ENCODE measurements at places on chromosomes 7 and 10.

DNA sequence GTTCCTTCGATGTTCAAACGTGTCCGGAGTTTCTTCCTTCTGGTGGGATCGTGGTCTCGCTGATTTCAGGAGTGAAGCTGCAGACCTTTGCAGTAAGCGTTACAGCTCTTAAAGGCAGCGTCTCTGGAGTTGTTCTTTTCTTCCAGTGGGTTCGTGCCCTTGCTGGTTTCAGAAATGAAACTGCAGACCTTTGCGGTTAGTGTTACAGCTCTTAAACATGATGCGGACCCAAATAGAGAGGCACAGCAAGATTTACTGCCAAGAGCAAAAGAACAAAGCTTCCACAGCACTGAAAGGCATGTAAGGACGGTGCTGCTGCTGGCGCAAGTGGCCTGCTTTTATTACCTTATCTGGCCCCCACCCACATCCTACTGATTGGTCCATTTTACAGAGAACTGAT is 931.4 kb downstream of the IPMK start:
- no peak for DNase-seq

- DNase-seq: no peak
Observed at GRCh38 chr7:44637788-44638594, 31.6 kb downstream of the OGDH start.

- peak; percentile 34 for DNase-seq
Observed at GRCh38 chr10:7788639-7789286, 786 bp downstream of the ATP5F1C start.

DNA sequence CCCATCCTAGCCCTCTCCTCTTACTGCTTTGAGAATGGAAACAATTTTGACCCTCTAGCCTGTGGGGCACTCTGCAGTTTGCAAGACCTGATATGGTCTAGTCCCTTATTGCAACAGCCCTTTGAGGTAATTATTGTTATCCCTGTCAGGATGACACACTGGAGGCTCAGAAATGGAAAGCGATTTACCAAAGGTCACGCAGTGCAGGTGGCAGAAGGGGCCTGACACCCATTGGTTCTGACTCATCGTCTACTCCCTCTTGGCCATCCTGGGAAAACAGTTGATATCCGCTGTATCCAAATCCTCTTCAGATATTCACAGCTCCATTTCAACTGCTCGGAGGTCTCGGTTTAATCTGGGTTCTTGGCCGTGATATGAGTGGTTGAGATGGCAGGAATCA is 44.7 kb upstream of the AQP1 start:
- DNase-seq: no peak

GRCh38 chr10:6503171-6503570 is 76.9 kb downstream of the PRKCQ start:
- DNase-seq: no peak

DNA sequence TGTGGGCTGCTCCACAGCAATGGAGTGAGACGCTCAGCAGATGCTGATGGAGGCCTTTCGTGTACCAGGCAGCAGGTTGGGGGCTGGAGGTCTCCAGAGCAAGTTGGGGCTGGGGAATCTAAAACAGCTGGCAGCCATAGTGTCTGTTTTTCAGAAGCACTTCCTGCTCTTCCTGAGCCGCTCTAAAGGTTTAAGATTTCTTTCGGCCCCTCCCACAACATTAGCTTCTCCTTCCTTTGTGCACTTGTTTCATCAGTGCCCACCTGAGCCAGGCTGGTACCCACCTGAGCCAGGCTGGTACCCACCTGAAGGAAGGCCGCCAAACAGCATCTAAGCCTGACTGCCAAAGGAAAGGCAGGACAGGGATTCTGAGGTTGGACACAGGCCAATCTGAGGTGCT is 18.4 kb upstream of the WAPL start:
- no peak for DNase-seq

- DNase-seq: no peak
Observed at GRCh38 chr10:94409021-94409657, 6.8 kb downstream of the TBC1D12 start.

GRCh38 chr7:141202535-141202934 is 128.7 kb downstream of the TMEM178B start:
- no peak for DNase-seq

- DNase-seq: no peak
Observed at GRCh38 chr7:131057794-131058070, 269.9 kb upstream of the MKLN1 start.

DNA sequence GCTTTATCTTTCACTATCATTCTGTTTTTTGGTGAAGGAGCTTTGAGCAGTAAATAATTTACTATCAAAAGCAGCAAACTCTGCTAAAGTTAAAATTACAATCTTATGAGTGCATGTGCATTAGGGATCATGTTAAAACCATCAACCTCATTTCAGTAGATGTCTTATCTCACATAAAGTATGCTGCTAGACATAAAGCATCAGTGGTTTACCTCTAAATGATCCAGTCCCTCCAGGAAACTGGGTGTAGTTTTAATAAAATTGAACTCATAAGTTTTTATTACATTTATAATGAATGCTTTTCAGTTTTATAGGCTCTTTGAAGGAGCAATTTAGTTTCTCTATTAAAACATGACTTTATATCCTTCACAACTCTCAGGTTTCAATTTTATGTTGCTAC is 108.7 kb downstream of the LRRN3 start:
- no peak for DNase-seq
